Thyroid gland (tissue), 4 donors: ENCODE measurements at places on chromosomes 7 and 10. TPM values are rescaled to one million over a fixed set of nuclear protein-coding genes. Genes with fewer than 3 reads are reported as not detected.
A peak's percentile ranks its signal among the peaks of the same experiment; 100 is the strongest.

GRCh38 chr10:43322769-43323168 lies 48.7 kb upstream of the FXYD4 start:
- H3K4me3 ChIP-seq: peak overlapping the region; percentile 25
- H3K27me3 ChIP-seq: no peaks in the 10 kb centered on the region
- peak; percentile 86 for DNase-seq
- H3K4me1 ChIP-seq: no peaks in the 10 kb centered on the region

GRCh38 chr10:48445932-48446331 lies 139.5 kb downstream of the MAPK8 start:
- no peaks in the 10 kb centered on the region for H3K36me3 ChIP-seq
- no peaks in the 10 kb centered on the region for H3K27me3 ChIP-seq
- no peak overlapping the region for H3K27ac ChIP-seq
- H3K4me1 ChIP-seq: peaks cover 9% of the 10 kb centered on the region
- no peak overlapping the region for H3K4me3 ChIP-seq

GRCh38 chr10:113027574-113028455 lies 77.8 kb downstream of the TCF7L2 start:
- no peak for DNase-seq
- peaks cover 41% of the 10 kb centered on the region for H3K4me1 ChIP-seq
- no peak overlapping the region for H3K4me3 ChIP-seq
- H3K27me3 ChIP-seq: no peaks in the 10 kb centered on the region
- H3K36me3 ChIP-seq: no peaks in the 10 kb centered on the region

DNA sequence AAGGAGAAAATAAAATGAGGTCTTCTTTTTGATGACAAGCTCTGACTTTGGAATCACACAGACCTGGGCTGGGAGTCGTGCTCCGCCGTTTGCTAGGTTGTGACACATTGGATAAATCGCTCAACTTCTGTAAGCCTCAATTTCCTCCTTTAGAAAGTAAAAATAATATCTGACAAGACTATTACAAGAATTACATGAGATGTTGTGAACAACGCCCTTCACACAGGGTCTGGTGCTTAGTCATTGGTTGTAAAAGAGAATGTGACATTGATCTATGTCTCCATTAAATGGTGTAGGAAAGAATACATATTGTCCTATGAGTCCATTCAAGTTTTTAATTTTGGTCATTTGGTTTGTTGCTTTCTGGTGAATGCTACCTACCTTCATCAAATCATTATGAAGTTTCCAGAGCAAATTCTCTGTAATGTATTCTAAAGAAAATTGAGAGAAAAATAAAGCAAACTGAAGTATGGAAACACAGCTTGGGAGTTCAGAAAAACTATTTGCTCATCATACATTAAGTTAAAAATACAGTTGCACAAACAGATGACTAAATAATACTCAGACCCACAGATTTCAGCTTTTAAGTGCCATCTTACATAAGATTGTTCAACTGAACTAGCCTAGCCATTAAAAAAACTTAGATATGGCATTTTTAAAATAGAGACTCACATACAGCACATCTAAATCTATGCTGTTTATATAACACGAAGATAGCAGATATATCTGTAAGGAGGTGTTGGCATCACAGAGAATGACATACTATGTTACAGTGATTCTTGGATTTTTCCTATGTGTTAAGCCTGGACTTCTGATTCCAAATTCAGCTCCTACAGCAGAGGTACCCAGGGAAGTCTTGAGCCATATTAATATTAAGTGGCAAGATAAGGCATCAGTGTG lies 12.3 kb upstream of the ADRB1 start:
- no peak for DNase-seq
- H3K4me3 ChIP-seq: no peak overlapping the region
- peaks cover 2% of the 10 kb centered on the region for H3K4me1 ChIP-seq
- H3K36me3 ChIP-seq: no peaks in the 10 kb centered on the region
- H3K27me3 ChIP-seq: no peaks in the 10 kb centered on the region
- H3K27ac ChIP-seq: no peak overlapping the region

DNA sequence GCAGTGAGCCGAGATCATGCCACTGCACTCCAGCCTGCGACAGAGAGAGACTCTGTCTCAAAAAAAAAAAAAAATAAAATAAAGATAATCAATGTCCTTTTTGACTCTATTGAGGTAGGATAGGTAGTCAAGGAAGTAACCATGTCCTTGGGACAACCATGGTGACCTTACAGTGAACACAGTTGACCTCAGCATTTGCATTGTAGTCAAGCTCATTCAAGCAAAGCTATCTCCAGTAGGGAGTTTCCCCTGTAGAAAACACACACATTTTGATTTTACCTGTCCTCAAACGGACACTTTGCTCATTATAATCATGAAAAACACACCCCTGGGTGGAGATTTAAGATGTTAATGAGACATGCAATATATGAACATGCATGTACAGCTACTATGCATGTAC lies 171.7 kb downstream of the KIF20B start:
- DNase-seq: no peak
- H3K27me3 ChIP-seq: no peaks in the 10 kb centered on the region
- no peak overlapping the region for H3K27ac ChIP-seq
- H3K4me1 ChIP-seq: no peaks in the 10 kb centered on the region
- H3K4me3 ChIP-seq: no peak overlapping the region
- H3K36me3 ChIP-seq: no peaks in the 10 kb centered on the region

The SP8 gene
- not detected for total RNA-seq

DNA sequence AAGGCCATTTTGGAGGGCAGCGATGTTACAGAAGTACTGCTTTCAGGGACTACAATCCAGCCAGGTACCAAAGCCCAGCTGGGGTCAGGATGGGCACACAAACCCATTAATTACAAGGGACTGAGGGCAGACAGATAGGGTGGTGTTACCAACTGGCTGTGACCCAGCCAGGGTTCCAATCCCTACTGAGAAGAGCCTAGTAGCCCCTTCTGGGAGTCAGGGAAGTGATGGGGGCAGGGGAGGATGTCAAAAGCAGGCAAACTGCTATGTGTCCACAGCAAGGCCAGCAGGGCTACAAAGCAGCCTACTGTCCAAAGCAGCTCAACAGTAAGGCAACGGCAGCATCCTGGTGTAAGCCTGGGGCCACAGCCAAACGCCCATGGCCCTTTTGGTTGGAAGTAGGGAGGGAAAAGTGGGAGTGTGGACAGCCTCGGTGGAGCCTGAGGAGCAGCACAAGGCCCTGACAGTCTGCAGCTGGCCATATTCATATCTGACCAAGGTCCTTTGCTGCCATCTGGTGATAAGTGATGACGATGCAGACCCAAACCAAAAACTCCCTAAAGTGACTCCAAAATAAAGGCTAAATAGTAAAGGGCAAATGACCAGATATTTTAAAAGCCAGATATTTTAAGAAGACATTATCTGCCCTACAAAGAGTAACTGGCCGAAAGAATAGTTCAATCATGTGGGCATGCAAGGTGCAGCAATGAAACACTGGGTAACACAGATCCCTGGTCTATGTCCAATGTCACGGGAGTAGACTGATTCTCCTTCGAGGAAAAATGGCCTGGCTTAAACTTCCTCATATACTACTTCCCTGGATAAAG lies 56.9 kb downstream of the XPNPEP1 start:
- H3K36me3 ChIP-seq: peaks cover 30% of the 10 kb centered on the region
- H3K27ac ChIP-seq: peak overlapping the region; percentile 42
- no peak for DNase-seq

GRCh38 chr10:115566867-115567266 lies 473.7 kb downstream of the ATRNL1 start:
- no peak overlapping the region for H3K4me3 ChIP-seq
- H3K4me1 ChIP-seq: no peaks in the 10 kb centered on the region
- H3K27ac ChIP-seq: no peak overlapping the region
- no peaks in the 10 kb centered on the region for H3K36me3 ChIP-seq
- no peaks in the 10 kb centered on the region for H3K27me3 ChIP-seq

The GRIFIN gene
- total RNA-seq: not detected

DNA sequence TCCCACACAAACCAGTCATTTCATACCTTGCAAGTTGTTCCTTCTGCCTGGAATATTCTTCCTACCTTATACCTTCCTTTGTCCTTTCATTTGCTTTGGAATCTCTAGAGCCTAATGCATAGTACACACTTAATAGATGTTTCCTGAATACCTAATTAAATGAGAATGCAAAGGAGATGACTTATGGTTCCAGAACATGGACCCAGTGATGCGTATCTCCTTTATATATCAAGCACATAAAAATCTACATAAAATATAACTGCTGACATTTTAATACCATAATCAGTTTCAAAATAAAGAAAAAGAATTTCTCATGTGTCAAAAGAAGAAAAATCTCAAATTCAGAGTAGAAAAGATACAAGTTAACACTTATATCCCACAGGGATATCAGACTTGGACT lies 110.6 kb upstream of the ASAH2 start:
- no peak for DNase-seq
- peaks cover 3% of the 10 kb centered on the region for H3K4me1 ChIP-seq
- H3K4me3 ChIP-seq: no peak overlapping the region
- no peaks in the 10 kb centered on the region for H3K36me3 ChIP-seq
- no peaks in the 10 kb centered on the region for H3K27me3 ChIP-seq
- H3K27ac ChIP-seq: no peak overlapping the region

DNA sequence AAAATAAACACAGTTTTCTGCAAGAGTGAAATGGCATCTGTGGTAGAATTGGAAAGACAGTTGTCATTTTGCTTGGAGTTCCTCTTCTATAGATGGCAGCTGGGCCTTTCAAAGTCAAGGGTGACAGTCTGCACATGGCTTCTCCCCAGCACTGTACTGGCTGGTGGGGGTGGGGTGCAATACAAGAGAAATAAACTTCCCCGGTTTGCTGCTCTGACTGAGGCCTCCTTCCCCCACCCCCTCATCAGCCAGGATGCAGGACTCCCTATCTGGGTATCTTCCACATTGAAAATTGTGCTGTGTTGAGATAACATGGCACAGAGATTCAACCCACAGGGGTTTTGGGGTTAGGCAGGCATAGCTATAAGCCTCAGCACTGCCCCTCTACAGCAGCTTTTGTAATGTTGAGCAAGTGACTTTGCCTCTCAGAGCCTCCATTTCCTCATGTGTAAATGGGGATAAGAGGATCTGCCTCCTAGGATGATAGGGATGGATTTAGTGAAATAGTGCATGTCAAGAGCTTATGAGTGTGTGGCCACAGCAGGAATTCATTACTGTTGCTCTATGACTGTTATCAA lies 85.8 kb upstream of the WDR11 start:
- H3K36me3 ChIP-seq: no peaks in the 10 kb centered on the region
- DNase-seq: no peak
- no peaks in the 10 kb centered on the region for H3K4me1 ChIP-seq
- no peak overlapping the region for H3K4me3 ChIP-seq

DNA sequence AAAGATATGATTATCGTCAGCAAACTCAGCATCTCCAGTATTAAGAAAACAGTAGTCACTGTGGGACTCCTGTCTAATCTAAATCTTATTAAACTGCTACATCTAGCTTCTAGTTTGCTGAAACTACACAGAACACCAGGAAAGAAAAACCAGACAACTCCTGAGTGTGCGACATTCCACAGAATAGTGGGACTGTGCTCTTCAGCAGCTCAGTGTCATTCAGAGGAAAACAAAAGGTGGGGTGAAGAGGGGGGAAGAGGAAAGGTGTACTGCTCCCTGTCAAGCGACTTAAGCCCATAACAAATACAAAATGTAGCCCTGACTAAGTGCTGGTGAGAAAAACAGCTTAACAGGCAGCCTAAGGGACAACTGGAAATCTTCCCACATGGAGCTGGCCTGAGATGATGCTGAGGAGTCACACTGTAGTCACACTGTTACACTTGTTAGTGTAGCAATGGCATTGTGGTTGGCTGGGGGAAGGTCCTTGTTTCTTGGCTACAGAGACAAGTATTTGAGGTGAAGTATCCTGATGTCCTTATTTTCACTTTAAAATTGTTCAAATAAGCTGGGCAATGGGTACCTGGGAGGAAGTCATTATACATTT lies 135.5 kb downstream of the USP6NL start:
- H3K27me3 ChIP-seq: no peaks in the 10 kb centered on the region
- no peaks in the 10 kb centered on the region for H3K4me1 ChIP-seq
- no peaks in the 10 kb centered on the region for H3K36me3 ChIP-seq
- DNase-seq: no peak
- H3K4me3 ChIP-seq: no peak overlapping the region

The FGL2 gene
- total RNA-seq: 66.5 TPM

The BET1 gene
- total RNA-seq: 45.5 TPM

DNA sequence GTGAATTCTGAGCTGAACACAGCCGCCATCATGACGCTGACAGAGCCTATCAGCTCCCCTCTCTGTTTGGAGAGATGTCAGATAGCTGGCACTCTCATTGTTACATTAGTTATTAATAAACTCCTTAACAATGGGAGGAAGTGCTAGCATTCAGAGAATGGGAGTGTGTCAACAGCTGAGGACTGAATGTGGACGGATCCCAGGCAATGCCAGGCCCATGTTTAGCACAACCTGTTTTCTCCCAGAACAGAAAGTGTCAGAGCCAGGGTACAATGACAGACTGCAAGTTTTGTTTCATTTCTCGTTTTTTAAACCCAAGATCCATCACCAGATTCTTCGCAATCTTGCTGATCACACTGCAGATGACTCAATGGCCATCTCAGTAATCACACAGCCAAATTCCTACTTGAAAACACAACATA lies 99.6 kb downstream of the PRPF18 start:
- H3K4me1 ChIP-seq: peaks cover 11% of the 10 kb centered on the region
- peak overlapping the region; percentile 40 for H3K27ac ChIP-seq
- H3K36me3 ChIP-seq: no peaks in the 10 kb centered on the region

- H3K27me3 ChIP-seq: no peaks in the 10 kb centered on the region
- DNase-seq: no peak
- no peaks in the 10 kb centered on the region for H3K36me3 ChIP-seq
- H3K4me3 ChIP-seq: no peak overlapping the region
Measured at GRCh38 chr7:138433583-138434443, 26.2 kb upstream of the TRIM24 start.

DNA sequence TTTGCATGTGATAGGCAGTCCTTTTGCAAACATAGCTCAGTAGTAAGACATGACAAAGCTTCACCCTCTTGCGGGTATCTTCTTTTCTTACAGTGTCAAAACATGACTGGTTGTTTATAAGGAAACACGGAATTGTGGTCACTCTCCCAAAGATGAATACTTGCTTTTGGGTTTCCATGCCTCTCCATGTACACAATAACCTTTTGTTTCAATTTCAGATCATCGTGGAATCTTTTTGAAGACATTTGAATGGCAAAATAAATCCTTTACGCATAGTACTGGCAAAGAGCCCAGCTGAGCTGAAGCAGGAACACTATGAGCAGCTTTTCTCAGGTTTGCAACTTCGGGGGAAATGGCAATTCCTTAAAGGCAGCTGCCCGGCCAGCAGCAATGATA lies 156.8 kb upstream of the FRMD4A start:
- H3K4me3 ChIP-seq: no peak overlapping the region
- H3K27me3 ChIP-seq: no peaks in the 10 kb centered on the region
- H3K27ac ChIP-seq: no peak overlapping the region
- no peak for DNase-seq
- H3K36me3 ChIP-seq: no peaks in the 10 kb centered on the region

The GJD4 gene
- total RNA-seq: not detected
